ENCODE measurements at places on chromosomes 13 and 19.

- DNase-seq: no peak
Measured at GRCh38 chr19:1938071-1938470, 2.9 kb upstream of the CSNK1G2 start.

GRCh38 chr13:46639033-46639981 is 86.3 kb downstream of the LRCH1 start:
- no peak for DNase-seq

GRCh38 chr13:81762449-81762848 is 1421.5 kb upstream of the SPRY2 start:
- no peak for DNase-seq

DNA sequence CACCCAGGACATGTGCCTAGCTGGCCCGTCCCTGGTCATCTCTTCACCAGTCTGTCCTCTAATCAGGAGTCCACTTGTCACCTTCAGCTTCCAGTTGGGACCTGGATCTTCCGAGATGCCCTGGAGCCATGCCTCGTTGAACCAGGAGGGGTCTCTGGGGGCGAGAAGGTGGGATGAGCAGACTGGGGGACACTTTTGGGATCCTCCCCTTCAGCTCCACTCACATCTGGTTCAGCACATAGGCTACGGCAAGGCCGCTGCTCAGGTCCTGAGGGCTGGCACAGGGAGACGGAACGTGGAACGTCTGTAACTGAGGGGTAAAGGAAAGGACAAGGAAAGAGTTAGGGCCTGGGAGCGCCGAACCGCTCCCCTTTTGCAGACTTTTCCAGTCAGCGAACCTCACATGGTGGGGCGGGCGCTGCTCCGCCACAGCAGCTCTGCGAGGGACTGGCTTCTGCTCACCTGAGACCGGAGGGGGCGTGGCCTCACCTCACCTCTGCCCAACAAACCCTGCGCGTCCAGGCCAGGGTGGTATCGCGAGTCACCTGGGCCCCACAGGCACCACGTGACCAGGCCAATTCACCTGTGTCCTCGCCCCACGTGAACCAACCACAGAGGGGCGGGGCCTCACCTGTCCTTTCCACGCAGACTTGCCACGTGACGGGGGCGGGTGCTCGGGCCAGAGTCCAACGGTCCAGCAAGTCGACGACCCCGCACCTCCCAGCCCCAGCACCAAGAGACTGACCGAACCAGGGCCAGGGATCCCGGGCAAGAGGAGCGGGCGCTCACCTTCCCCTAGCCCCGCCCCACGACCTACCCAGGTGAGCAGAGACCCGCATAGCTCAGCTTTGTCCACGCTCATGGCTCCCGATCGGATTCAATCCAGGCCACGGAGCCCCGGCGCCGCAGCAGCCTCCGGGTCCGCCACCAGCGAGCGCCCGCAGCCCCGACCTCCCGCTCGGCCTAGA is at the start of gene HOOK2:
Gene HOOK2 (minus strand): TSS at position 965 of the 968 bp plus-strand sequence. CDS start 103 bp downstream, at position 862.
- peak; percentile 98 for DNase-seq

DNA sequence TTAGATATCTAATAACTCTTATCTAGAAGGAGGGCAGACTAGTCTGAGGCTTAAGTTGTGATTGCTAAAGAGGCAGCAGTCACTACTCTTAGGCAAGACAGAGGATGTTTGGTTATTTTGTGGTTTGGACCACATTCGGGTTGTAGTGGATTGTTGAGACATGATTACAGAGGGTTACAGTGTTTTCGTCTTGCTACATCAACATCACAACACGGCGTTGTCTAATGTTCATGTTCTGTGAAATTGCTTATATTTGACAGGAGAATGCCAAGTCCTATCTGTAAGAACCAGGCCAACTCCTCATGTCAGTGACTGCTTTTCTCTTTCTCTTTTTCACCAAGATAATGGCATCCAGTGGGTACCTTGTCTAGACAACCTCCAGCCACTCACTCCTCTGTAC is 16.8 kb upstream of the TM9SF2 start:
- no peak for DNase-seq

Measured in NCI-H2029 (cell line).